ENCODE measurements at places on chromosomes 1 and 21. TPM values are rescaled to one million over a fixed set of nuclear protein-coding genes. Genes with fewer than 3 reads are reported as not detected.

DNA sequence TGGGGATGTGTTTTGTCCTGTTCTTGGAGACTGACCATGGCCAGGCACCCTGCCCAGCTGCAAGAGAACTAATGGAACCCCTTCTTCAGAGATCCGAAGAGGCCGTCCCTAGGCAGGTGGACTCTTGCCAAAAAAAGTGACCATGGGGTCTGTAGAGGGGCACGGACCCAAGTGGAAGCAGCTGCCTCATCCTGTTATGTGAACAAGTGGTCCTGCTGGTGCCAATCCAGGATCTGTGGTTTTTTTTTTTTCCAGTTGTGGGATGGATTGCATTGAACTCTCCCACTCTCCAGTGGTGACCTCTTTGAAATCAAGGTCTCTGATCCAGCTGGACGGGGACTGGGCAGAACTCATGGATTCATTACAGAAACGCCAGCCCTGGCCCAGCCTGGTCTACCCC, 71.2 kb downstream of the ARHGEF10L start:
- H3K27ac ChIP-seq = no peak overlapping the region
- no peaks in the 10 kb centered on the region for H3K36me3 ChIP-seq
- no peaks in the 10 kb centered on the region for H3K4me1 ChIP-seq
- no peak for DNase-seq

GRCh38 chr1:96524100-96524499, 197.5 kb upstream of the PTBP2 start:
- H3K4me3 ChIP-seq = no peak overlapping the region
- no peaks in the 10 kb centered on the region for H3K36me3 ChIP-seq
- H3K4me1 ChIP-seq = no peaks in the 10 kb centered on the region
- no peaks in the 10 kb centered on the region for H3K27me3 ChIP-seq
- DNase-seq = no peak

Gene IL10
- 1.6 TPM for polyA plus RNA-seq

Gene OR2T2
- polyA plus RNA-seq = not detected

- DNase-seq = peak; percentile 83
- H3K27me3 ChIP-seq = no peaks in the 10 kb centered on the region
- H3K4me3 ChIP-seq = no peak overlapping the region
- no peaks in the 10 kb centered on the region for H3K4me1 ChIP-seq
Observed at GRCh38 chr1:50348449-50349241, 74.6 kb downstream of the DMRTA2 start.
